Renal cortex interstitium (tissue), 15 donors: ENCODE measurements at places on chromosomes 12 and 14. TPM values are rescaled to one million over a fixed set of nuclear protein-coding genes. Genes with fewer than 3 reads are reported as not detected.

GRCh38 chr14:87877877-87878276, 115.1 kb downstream of the GALC start:
- no peak for DNase-seq

GRCh38 chr12:46158501-46158900, 110.3 kb downstream of the SLC38A1 start:
- DNase-seq, result no peak

DNA sequence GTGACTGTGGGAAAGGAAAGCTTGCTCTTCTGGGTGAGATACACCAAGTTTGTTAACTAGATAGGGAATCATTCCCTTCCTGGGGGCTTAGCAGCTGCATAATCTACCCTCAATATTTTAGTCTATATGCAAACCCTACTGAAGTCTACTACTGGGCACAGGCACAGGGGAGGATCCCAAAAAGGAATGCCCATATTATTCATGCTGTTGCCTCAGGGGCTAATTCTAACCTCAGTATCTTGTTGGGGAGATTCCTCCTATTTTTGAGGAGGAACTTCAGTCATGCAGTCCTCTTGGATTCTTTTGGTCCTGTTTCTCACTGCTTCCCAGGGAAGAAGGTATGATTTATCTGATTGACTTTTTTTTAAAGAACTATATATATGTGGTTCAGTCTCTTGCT, 58.9 kb upstream of the ANKS1B start:
- DNase-seq, result no peak

GRCh38 chr14:100096656-100097055, 31.4 kb downstream of the EVL start:
- DNase-seq, result no peak

Gene RAPGEF3
- polyA plus RNA-seq, result 41.0 TPM

DNA sequence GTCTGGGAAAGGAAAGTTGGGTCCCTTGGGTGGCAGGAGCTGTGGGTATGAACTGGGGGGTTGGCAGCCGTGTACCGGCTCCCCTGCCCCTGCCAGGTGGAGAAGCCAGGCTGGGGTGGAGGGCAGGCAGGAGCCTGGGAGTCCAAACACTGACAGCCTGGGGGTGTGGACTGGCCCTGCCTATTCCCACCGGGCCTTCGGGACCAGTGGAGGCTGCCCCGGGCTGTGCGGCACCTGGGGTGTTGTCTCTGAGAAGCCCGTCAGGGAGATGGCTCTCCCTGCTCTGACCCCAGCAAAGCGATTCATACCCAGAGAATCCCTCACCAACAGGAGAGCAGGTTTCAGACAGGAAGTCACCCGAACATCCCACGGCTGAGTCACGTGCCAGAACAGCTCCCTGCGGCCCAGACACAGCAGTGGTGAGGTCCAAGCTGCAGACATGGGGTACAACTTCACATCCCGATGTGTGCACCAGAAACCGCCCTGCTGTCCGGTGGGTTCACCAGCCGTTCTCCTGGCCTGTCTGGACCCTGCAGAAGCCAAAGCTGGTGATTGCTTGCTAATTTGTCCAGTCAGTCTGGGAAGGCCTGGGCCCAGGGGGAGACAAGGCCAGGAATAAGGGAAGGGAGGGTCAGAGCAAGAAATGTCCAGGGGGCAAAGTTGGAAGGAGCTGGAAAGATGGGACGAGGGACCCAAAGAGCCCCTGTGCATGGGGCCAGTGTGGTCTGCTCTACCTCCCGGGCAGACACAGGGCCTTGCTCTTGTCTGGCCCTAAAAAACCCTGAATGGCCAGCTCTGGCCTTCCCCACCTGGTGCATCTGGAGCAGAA, 2.1 kb upstream of the GPR132 start:
- no peak for DNase-seq

- no peak for DNase-seq
Observed at GRCh38 chr12:10873378-10873777, 10.7 kb downstream of the PRH1 start.

GRCh38 chr14:70192915-70193314, 4.2 kb upstream of the SLC8A3 start:
- no peak for DNase-seq

DNA sequence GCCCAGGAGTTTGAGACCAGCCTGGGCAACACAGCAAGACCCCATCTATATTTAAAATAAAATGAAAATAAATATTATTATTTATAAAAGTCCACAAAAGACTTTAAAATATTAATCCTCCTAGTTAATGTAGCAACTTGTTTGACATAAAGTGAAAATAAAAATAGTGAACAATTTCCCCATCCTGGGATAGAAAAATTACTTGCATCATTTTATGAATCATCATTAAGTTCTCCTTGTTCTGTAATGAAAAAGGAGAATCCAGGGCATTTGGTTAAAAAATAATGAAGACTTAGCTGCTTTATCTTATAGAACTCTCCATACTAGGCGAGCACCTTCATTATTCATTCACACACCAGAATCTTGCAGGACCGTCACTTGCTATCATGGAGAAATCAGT, 66.1 kb downstream of the ELK3 start:
- no peak for DNase-seq

DNA sequence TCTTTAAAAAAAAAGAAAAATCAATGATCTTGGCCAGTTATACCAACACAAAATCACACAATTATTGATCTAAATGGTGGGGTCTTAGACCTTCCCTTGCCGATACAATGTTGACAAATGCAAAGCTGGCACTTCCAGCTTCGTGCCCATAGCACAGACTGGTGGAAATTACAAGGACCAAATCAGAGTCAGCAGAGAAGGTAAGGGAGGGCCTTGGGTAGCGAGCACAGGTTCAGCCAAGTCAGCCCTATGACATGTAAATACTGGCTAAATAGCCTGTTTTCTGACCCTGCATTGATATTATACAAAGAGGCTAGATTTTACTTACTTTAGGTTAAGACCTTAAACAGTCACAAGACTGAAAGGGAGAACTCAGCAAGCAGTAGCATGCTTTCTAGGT, 30.3 kb upstream of the WDR89 start:
- DNase-seq, result no peak

- no peak for DNase-seq
Observed at GRCh38 chr12:83505586-83505985, 818.9 kb downstream of the TMTC2 start.

Gene GAPDH
- polyA plus RNA-seq, result 2,032 TPM

DNA sequence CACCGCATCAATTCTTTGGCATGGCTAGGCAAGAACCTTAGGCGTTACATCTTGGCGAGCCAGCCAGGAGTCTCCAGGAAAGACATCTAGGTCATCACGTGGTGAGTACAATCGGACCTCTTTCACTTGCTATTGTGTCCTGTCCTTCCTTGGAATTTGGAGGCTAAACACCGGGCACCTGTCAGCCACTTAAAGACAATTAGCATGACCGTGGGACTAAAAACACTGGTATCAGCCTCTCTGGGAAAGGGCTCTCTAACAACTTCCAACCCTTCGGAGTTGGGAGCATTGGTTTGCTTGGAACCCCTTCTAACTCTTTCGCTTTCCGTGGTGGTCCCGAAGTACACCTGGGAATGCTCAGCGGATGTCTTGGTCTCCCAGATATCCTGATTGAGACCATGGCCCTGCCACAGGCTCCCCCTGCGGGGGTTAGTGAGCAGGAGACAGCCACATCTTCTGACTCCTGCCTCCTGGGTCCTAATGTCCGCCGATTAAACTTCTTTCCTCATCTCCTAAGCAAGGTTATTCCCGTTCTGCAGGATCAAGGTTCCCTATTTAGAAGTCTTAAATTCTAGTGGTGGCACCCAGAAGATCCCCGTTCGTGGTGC, 971.7 kb downstream of the FSCB start:
- DNase-seq, result no peak

GRCh38 chr12:112870267-112870980, 36.3 kb upstream of the OAS1 start:
- DNase-seq, result no peak

GRCh38 chr12:52892974-52893373, 11.9 kb downstream of the KRT8 start:
- no peak for DNase-seq

DNA sequence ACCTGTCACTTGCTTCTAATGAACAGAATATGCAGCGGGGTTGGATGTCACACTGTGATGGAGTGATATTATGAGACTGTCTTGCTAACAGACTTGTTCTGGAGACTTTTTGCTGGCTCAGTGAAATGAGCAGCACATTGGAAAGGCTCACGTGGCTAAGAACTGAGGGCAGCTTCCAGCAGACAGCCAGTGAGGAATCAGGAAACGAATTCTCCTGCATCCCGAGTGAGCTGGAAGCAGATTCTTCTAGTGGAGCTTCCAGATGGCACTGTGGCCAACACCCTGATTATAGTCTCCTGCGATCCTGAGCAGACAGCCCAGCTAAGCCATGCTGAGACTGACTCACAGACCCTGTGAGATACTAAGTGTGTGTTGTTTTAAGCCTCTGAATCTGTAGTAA, 16.1 kb upstream of the TSPAN9 start:
- no peak for DNase-seq

Gene EIF2B2
- 58.5 TPM for polyA plus RNA-seq

Gene SIRT4
- 4.5 TPM for polyA plus RNA-seq

DNA sequence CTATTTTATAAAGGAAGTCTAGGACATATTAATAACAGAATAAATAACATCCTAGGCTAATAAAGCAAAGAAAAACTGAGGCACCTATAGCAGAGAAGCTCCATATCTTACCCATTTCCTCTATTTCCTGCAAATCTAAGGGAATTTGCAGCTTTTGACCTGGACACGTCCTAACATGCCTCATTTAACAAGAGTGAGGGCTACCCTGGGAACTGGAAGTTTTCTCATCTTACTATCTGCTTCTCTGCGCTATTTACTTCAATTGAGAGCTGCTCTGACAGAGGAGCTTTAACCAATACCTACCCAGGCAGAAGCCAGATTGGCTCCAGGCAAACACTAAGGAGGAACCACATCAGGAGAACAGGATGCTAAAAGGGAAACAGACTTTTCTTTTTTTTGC, 5.7 kb downstream of the YBX3 start:
- no peak for DNase-seq

- no peak for DNase-seq
Observed at GRCh38 chr14:20742132-20742531, 3.6 kb upstream of the EDDM3A start.

DNA sequence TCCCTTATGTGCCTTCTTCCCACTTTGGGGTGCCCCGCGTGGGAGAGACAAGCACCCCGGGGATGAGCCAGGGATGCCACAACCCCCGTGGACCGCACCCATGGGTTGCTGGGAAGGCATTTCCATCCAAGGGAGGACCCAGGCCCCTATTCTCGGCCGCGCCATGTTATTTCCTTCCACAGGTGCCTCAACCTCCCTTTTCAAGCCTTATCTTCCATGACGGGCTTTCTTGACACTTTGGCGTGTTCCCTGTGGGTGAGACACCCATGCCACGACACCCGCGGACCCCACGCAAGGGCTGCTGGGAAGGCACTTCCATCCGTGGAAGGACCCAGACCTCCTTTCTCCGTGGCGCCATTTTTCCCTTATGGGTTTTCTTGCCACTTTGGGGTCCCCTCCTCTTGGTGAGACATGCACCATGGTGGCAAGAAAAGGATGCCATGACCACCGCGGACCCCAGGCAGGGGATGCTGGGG, 269.2 kb downstream of the ALG10 start:
- no peak for DNase-seq

DNA sequence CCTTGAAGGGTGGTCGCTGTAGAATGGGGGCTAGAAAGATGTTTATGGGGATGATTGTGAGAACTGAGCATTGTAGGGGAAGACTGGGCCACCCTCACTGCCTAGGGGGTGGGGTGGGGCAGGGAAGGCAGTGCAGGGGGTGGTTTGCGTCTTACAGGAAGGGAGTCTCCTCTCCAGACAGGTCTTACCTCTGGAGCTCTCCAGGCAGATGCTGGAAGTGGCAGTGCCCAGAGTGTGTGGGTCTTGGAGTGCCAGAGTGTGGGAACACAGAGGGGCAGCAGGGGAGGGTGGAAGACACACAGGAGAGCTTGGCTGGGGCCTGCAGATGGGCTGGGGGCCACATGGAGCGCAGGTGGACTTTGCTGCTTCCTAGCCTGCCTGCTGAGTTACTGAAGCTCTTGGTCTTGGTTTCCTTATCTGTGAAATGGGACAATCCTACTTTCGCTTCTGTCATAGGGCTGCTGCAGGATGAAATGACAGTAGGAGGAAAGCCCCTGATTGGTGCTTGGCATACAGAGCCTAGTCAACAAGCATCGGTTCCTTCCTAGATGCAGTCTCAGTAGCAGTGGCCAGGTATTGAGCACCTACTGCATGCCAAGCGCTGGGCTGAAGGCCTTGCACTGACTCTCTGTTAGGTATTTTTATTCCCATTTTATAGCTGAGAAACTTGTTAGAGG, 118.3 kb downstream of the SLC25A47 start:
- DNase-seq, result no peak
